ENCODE measurements at places on chromosomes 7 and 10. TPM values are rescaled to one million over a fixed set of nuclear protein-coding genes. Genes with fewer than 3 reads are reported as not detected.

DNA sequence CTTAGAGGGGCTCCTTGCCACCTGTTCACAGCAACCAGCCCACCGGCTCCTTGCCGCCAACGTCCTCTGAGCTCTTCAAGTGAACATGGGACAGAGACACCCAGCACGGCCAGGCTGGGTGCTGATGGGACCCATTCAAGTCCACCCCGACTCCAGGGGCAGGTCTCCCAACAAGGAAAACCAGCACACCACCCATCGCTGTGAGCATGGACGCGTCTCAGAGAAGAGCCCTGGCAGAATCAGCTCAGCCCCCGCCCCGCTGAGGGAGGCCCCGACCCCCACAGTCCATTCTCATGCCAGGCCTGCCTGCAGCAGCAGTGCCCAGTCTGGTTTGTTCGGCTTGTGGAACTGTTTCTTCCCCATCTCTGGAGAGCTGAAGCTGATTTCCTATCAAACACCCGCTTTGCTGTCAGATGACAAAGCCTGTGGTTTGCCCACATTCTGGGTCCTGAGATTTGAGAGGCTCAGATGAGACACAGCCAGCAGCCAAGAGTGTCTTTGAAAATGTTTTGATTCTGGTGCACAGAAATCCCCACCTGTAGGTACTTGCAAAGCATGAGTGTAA lies 216.6 kb downstream of the ZMYND11 start:
- DNase-seq, result no peak

- no peak for DNase-seq
These were observed 25.4 kb downstream of the ANKRD61 start for GRCh38 chr7:6056616-6057015.

DNA sequence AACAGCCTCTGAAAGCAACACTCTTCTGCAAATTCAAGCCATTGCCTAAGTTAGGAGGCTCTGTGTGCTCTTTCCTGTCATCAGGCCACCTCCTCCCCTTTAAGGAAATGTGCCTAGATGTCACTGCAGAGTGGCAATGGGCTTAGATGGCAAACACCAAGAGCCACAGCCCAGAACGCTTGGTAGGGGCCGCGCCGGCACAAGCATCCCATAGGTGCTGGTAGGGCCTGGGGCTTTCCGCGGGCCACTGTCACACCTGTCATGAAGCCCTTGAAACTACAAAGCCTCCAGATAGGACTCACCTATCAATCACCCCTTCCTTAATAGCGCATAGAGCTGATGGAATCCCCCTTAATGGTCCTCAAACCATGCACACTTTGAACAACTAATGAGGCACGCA lies 299.9 kb downstream of the GRID1 start:
- no peak for DNase-seq

Gene PCGF5
- total RNA-seq, result 18.1 TPM

GRCh38 chr10:12401466-12401865 lies 52.1 kb downstream of the CAMK1D start:
- no peak for DNase-seq

GRCh38 chr10:66746711-66747110 lies 179.1 kb upstream of the LRRTM3 start:
- no peak for DNase-seq

Gene CHN2
- total RNA-seq, result not detected
